Hair follicular keratinocyte (primary cell): ENCODE measurements at places on chromosomes 1 and 21. TPM values are rescaled to one million over a fixed set of nuclear protein-coding genes. Genes with fewer than 3 reads are reported as not detected.

The LCE6A gene
- not detected in 2 replicates for total RNA-seq

The PADI1 gene
- total RNA-seq, result 0.39 TPM in 1 of 2 replicates, not detected in the other

The SYF2 gene
- 32.6 and 33.5 TPM in 2 replicates for total RNA-seq

The ZP4 gene
- 0.31 and 0.99 TPM in 2 replicates for total RNA-seq

The LCE1D gene
- not detected in 2 replicates for total RNA-seq

The CELA2A gene
- not detected in 2 replicates for total RNA-seq

The SPRR2B gene
- not detected in 2 replicates for total RNA-seq

The SELL gene
- not detected in 2 replicates for total RNA-seq

The TAL1 gene
- total RNA-seq, result not detected in 2 replicates

The FCRL5 gene
- total RNA-seq, result not detected in 2 replicates

The S100A12 gene
- 0.49 and 1.7 TPM in 2 replicates for total RNA-seq

The HFM1 gene
- total RNA-seq, result not detected in 2 replicates

The C4BPA gene
- not detected in 2 replicates for total RNA-seq

The ANGPTL3 gene
- not detected in 2 replicates for total RNA-seq

The MR1 gene
- total RNA-seq, result 17.0 and 22.5 TPM in 2 replicates

The CEP104 gene
- total RNA-seq, result 18.3 and 26.9 TPM in 2 replicates

The GPR25 gene
- not detected in 2 replicates for total RNA-seq

The HAX1 gene
- 152 and 174 TPM in 2 replicates for total RNA-seq

The SDHC gene
- 29.3 and 39.3 TPM in 2 replicates for total RNA-seq

The IL20 gene
- total RNA-seq, result 5.0 and 13.7 TPM in 2 replicates

The TFAP2E gene
- total RNA-seq, result 0.16 and 0.57 TPM in 2 replicates

The BRDT gene
- not detected in 2 replicates for total RNA-seq

The NHLH1 gene
- not detected in 2 replicates for total RNA-seq

The C4BPB gene
- total RNA-seq, result not detected in 2 replicates

The PTGFRN gene
- 121 and 151 TPM in 2 replicates for total RNA-seq

The KPNA6 gene
- total RNA-seq, result 37.1 and 43.7 TPM in 2 replicates

The RIPK4 gene
- total RNA-seq, result 23.0 and 25.3 TPM in 2 replicates

The PROK1 gene
- not detected in 2 replicates for total RNA-seq

The RHEX gene
- total RNA-seq, result not detected in 2 replicates

The EVA1C gene
- total RNA-seq, result 8.4 and 21.5 TPM in 2 replicates

The BTBD8 gene
- 2.1 and 2.8 TPM in 2 replicates for total RNA-seq

The PRR9 gene
- total RNA-seq, result not detected in 2 replicates

The KMO gene
- under 0.01 TPM in 1 of 2 replicates, not detected in the other for total RNA-seq

The SAMD11 gene
- 0.08 TPM in 2 replicates for total RNA-seq

The ADCY10 gene
- total RNA-seq, result 0.15 and 0.86 TPM in 2 replicates

The ADGRB2 gene
- 0.19 and 0.39 TPM in 2 replicates for total RNA-seq

The KANK4 gene
- total RNA-seq, result 0.42 and 0.62 TPM in 2 replicates

The KCNK2 gene
- total RNA-seq, result 0.46 TPM in 1 of 2 replicates, not detected in the other

The KCNE2 gene
- not detected in 2 replicates for total RNA-seq

The USH2A gene
- not detected in 2 replicates for total RNA-seq

The CR2 gene
- not detected in 2 replicates for total RNA-seq

The MYBPH gene
- not detected in 2 replicates for total RNA-seq

The BSND gene
- total RNA-seq, result not detected in 2 replicates
